Calu3 (cell line): ENCODE measurements at places on chromosomes 16 and 17. TPM values are rescaled to one million over a fixed set of nuclear protein-coding genes. Genes with fewer than 3 reads are reported as not detected.

Gene VMP1
- 306 and 315 TPM in 2 replicates for total RNA-seq

Gene RASD1
- total RNA-seq, result not detected in 2 replicates

DNA sequence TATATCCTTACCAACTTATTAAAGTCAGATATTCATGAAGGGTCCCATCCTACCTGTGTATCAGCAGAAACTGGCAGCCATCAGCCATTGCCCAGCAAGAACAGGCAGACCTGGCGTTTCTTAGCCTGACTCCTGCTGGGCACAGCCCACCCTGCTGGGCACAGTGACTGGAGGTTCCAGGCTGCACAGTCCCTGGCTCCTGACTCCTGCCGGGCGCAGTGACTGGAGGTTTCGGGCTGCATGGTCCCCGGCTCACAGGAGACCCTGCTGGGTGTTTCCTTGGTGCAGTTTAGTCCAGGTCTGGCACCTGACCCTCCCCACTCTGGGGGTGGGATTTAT is 6.7 kb downstream of the TIMM22 start:
- no peak for DNase-seq

Gene CYB5B
- 177 and 179 TPM in 2 replicates for total RNA-seq

- DNase-seq, result no peak
These were observed 487.0 kb downstream of the CDH13 start for GRCh38 chr16:83113811-83114210.

- no peak for DNase-seq
These were observed 3.7 kb downstream of the RMI2 start for GRCh38 chr16:11348737-11349598.

GRCh38 chr17:71180801-71181385 is 939.9 kb upstream of the SOX9 start:
- no peak for DNase-seq
